ENCODE measurements at places on chromosomes 16 and 17. TPM values are rescaled to one million over a fixed set of nuclear protein-coding genes. Genes with fewer than 3 reads are reported as not detected.

- no peak for DNase-seq
Measured at GRCh38 chr17:48577946-48578615, at the start of gene HOXB4. Gene HOXB4, minus strand, starts transcription at chr17:48578350. Its CDS starts 31 bp downstream, at chr17:48578319.

DNA sequence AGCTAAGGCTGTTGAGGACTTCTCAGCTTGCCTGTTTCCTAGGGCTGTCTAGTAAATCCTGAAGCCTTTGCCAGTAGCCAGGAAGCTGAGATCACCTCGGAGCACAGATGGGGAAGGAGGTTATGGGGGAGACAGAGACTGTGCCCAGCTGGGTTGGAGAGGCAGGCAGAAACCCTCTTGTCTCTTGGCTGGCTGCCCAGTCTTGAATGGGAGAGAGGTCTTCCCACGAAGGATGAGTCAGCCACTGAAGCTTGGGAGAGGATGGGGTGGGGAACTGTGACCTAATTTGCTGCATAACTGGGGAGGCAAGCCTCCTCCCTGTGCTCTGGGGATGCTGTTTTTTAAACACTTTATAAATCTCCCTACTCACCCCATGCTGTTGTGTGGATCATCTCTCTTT lies 69.8 kb downstream of the SHISA9 start:
- no peak for DNase-seq

DNA sequence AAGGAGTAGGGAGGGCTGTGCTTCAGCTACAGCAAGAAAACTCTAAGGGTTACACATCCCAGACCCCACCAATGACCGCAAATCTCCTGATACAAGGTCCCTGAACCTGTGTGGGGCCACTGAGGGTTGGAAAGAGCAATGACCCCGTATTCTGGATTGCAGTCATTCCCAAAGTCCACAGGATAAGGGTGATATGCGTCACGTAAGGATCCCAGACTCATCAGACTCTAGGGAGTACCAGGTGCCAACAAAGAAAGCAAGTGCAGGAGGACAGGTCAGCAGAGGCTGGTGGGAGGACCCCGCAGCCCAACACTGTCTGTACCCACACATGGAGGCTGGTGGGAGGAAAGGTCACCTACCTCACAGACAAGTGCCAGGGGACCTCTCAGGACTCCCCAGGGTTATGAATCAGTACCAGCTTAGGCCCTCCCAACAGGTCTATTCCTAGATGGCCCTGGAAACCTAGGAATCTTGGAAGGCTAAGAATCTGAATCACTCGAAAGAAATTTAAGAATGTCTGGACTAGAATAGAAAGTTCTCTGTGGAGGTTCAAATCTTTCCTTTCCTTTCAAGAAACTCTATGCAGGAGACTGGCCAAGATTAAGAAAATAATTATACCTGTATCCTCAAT lies 16.2 kb downstream of the PITPNA start:
- no peak for DNase-seq

DNA sequence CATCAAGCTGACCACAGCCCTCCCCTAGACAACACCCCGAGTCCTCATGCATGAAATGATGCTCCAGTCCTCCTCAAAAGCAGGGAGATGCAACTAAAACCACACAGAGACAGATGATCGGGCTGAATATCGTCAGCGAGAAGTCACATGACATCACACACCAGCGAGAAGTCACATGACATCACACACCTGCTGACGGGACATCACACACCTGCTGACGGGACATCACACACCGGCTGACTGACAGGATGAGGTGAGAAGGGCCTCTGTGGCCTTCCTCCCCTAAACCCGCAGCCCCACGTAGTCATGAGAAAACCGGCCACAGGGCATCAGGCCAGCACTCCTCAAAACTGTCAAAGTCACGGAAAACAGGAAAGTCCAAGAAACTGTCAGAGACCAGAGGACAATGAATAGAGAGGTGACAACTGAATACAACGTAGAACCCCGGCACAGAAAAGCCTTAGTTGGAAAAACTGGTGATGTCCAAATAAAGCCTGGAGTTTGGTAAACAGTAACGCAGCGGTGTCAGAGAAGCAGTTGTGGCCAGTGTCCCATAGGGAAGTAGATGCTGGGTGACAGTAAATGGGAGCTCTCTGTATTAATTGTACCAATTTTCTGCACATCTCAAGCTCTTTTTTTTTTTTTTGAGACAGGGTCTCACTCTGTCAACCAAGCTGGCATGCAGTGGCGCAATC lies 14.3 kb downstream of the LITAF start:
- peak; percentile 42 for DNase-seq

GRCh38 chr17:81210868-81211267 lies 11.9 kb downstream of the CEP131 start:
- no peak for DNase-seq

DNA sequence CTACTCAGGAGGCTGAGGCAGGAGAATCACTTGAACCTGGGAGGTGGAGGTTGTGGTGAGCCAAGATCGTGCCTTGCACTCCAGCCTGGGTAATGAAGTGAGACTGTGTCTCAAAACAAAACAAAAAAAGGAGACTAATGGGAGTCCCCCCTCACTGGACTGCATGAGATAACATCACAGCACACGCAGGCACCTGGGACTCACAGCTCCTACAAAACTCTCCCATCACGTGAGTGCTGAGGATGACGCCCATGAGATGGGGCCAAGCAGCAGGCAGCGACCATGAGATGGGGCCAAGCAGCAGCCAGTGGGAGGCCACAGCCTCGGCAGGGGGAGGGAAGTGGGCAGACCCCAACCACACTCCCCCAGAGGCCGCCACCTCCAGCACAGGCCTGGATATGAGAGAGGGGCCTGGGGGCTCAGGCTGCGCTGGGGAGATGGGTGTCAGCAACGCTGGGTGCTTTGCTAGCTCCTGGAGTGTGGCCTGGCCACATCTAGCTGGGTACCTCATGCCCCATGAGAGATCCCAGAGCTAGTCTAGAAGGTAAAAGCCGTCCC lies 15.4 kb downstream of the DNAAF8 start:
- no peak for DNase-seq

DNA sequence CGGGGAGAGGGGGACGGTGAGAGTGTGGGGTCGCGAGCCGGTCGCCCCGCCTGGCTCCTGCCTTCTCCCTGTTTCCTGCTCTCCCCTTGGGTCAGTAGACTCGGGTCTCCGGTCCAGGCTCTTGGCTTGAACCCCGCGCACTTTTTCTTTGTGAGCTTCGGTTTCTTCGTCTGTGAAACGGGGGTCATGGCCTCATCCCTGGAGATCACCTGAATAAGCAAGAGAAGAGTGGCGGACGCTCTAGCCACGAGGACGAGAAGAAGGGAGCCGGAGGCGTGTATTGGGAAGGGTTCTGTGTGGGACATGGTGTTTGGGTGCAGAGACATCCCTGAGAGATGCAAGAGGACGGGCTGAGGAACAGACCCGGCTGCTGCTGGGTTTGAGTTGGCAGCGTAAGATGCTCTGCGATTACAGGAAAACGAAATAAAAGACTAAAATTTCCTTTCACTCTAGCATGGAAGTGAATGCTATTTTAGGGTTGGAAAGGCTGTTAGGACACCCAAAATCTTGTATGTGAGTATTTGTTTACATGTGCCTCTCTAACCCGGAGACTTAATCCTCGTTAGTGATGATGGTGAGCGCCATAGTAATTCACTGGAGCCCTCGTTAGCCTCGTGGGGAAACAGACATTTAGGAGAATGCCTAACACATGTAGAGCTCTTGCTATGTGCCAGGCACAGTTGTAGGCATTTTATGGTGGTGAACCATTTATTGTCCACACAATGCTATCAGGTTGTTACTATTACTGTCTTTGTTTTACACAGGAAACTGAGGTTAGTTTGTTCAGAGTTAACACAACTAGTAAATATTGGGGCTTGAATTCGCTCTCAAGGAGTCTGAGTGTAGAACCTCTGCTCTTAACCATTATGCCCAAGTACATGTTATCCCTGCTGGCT lies 646 bp downstream of the KIF22 start:
- DNase-seq = no peak

DNA sequence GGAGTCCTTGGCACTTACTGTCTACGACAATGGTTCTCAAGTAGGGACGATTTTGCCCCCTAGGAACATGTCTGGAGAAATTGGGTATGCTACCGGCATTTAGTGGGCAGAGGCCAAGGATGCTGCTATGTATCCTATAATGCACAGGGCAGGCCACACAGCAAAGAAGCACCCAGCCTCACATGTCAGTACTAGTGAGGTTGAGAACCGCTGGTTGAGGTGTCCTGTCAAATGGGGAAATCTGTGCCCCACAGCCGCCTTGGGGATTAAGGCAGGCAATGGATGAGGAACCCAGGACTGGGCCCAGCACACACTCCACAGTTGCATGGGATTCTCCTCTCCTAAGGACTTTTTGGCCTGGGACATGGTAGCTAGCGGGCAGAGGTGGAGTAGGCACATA lies 86.7 kb upstream of the TOB1 start:
- no peak for DNase-seq

DNA sequence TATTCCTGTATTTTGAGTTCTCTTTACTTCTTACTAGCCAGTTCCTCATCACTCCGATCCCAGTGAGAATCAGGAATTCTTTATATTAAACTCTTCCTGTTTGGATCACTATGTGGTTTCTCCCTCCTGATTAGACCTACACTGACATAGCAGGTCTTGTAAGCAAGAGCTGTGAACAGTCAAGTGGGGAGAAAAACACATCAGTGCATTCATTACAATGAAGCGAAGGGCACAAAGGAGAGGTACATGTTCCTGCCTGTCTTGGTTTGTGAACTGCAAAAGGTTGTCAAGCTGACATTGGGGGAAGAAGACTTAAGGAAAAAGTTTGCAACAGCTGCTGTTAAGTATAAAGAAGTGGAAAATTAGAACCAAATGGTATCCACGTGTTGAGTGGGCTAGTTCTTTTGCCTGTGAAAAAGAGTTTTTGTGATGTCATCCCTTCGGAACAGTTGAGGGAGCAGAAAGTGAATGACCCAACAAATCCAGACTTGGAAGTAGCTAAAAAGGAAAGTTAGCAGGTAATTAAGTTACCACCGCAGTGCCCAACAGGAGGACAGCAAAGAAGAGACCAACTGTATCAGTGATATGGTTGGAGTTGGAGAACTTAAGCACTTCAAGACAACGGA lies 23.0 kb upstream of the TRIM25 start:
- no peak for DNase-seq

GRCh38 chr17:46192189-46192438 lies 1.1 kb downstream of the KANSL1 start:
- DNase-seq = no peak

DNA sequence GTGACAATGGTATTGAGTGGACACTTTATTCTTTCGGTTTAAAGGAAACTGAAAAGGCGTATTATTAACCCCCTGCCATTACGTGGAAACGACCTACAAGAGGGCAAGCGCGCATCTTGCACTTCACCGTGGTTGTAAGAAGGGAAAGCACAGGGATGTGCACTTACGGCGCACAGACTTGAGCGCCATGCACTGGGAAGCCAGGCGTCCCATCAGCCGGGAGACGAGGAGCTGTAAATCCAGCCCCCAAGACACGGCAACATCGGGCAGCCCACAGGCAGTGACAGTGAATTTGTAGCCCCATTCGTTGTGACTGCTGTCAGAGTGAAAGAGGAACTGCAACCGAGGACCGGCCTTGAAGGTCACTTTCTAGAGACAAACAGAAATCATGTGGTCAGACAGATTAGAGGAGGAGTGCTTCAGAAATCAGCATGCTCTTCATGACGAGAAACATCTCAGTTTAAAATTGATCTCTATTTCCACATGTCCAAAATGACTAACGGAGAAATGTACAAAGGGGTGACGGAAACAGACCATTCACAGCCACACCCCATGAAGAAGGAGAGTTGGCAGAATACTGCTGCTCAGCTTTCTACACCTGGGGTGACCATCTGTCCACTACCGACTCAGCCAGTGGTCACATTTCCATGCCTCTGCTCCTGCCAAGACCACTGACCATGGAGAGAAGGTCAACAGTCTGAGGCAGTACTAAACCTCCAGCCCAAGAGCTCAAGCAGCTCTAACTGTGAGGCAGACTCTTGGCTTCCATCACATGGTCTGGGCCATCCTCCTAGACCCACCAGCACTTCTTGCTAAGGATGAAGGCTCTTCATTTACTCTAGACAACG lies 68.6 kb downstream of the ZZEF1 start:
- DNase-seq = no peak

GRCh38 chr16:89727406-89728120 lies 6.2 kb downstream of the ZNF276 start:
- no peak for DNase-seq

DNA sequence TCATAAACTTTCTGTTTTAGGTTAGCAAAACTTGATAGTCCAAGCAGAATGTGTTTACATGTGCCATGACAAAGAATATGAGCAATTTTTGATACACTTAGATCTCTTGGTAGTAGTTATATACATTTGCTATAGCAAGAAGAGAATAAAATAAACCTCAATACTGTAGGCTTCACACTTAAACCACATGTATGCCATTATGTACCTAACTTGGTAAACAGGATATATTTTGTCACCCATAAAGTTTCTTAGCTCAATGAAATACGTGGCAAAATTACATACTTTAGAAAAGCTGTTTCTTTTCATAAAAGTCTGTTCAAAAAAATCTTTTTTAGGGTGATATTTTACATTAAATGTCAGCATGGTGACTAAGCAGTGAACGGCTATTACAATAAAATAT lies 184.7 kb downstream of the MYO1D start:
- no peak for DNase-seq

DNA sequence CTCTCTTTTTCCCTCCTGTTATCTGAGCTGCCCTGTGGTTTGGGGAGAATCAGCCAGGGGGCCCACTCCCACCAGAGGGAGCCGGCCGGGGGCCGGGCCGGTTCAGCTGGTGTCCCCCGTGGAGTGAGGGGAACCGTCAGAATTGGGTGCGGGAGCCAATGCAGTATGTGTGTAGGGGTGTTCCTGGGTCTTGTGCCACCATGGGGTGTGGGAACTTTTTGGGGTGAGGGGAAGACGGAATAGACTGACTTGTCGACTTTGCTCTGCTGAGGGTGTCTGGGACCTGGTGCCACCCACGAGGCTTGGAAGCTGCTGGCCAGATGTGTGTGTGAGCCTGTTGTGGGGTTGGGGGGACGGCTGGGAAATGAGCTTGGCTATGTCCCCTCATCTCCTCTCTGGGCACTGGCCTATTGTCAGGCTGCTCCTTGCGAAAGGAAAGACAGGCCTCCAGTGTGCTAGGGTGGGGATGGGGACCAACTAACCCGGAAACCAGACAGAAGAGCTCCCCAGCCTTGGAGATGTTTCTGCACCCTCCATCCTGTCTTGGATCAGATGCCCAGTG lies 9.9 kb downstream of the RARA start:
- peak; percentile 69 for DNase-seq

DNA sequence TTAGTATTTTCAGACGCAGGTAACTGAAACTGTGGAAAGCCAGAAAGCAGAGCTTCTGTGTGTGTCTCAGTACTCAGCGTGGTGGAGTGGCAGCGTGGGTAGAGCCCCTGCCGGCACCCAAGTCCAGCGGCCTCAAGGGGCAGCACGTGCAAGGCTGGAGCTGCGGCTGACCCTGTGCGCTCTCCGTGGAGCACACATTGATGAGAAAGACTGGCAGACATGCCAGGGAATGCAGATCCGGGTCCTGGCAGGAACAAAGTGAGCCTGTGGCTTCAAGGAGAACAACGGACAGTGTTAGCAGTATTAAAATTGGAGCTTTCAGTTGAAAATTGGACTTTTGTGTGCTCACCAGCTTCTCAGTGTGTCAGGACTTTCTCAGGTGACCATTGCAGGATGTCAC lies 23.3 kb downstream of the ZC3H18 start:
- no peak for DNase-seq

Gene ASGR1
- total RNA-seq = 4.3 TPM

Gene CDT1
- 1.0 TPM for total RNA-seq

Gene KRT12
- not detected for total RNA-seq

Gene NACA2
- not detected for total RNA-seq

Gene CPHXL2
- total RNA-seq = not detected

Gene PRKCA
- 43.4 TPM for total RNA-seq

Gene POLDIP2
- 55.3 TPM for total RNA-seq

Gene PARD6A
- 4.7 TPM for total RNA-seq

Gene B9D1
- total RNA-seq = 9.9 TPM

Gene KIF19
- total RNA-seq = 0.23 TPM

Gene HYDIN
- total RNA-seq = 2.7 TPM

Gene SCARF1
- 48.5 TPM for total RNA-seq
